ENCODE measurements at places on chromosomes 4 and X. TPM values are rescaled to one million over a fixed set of nuclear protein-coding genes. Genes with fewer than 3 reads are reported as not detected.

The HAUS7 gene
- total RNA-seq: 13.2 TPM

The MAGIX gene
- total RNA-seq: 10.8 TPM

The MCF2 gene
- not detected for total RNA-seq

- no peak for DNase-seq
Observed at GRCh38 chr4:6338175-6338950, 68.7 kb downstream of the WFS1 start.

DNA sequence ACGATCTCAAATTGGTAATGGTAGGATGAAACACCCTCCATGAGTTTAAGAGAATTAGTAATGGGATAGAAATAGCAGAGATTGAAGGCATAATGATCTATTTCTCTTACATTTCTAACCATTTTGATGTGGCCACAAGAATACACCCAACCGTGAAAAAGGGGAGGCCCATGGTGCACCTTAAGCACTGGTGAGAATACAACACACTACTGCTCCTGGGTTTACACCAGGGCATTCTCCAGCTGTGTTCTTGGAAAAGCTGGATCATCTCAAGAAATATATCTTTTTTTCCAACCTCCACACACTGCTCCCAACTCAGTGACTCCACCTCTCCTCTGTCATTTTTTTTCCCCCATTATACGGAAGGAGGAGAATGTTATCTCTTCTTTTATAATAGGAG lies 1.5 kb downstream of the QRFPR start:
- DNase-seq: no peak

GRCh38 chrX:12443534-12444098 lies 305.3 kb downstream of the FRMPD4 start:
- no peak for DNase-seq

- DNase-seq: no peak
Observed at GRCh38 chr4:72348701-72349100, 220.3 kb downstream of the ADAMTS3 start.

DNA sequence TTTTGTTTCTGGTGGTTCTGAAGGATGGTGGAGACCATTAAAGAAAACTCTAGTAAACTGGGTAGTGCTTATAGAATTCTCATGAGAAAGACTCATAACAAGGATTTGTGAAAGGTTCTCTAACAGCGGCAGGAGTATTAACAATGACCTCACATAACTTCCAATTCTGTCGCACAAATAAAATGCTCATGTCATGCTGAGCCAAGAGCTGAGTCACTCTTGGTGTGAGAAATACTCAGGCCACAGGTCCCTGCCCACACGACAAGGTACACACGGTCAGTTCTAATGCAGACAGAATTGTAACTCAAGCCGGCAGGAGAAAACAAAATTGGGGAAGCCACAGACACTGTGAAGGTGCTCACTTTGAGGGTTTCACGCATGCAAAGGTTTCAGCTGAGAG lies 34.4 kb upstream of the C4orf50 start:
- no peak for DNase-seq

DNA sequence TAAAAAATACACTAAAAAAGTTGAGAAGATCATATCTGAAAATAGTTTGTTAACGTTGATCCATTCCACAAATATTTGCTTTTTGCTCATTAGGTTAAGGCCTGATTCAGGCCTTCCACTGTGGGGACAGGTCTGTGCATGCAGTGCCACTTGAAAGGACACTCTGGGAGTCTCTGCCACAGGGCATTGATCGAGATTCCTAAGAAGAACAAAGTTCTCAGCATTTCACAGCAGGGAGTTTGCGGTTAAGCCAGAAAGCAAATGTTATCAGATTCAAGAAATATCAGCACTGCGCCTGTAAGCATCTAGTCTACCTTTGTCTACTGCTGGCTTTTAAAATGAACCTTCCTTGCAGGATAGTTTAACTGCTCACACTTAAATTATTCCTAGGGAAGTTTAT lies 62.2 kb upstream of the TNIP3 start:
- no peak for DNase-seq

DNA sequence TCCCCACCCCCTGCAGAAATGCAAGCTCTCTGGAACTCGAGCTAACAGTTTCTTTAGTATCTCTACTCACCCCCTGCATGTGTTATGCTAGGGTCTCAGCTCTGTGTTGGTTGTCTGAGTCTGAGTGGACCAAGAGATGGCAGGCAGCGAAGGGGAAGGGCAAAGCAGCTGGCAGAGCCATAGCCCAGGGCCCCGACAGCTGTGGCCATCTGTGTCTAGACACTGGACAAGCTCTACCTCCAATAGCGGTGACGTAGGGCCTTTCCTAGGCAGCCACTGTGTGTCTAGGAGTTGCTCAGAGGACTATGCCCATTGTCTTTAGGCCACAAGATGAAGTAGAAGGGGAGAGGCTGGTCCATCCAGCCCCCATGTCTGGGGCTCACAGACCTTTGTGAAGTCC lies 79.2 kb downstream of the EFNB1 start:
- no peak for DNase-seq

DNA sequence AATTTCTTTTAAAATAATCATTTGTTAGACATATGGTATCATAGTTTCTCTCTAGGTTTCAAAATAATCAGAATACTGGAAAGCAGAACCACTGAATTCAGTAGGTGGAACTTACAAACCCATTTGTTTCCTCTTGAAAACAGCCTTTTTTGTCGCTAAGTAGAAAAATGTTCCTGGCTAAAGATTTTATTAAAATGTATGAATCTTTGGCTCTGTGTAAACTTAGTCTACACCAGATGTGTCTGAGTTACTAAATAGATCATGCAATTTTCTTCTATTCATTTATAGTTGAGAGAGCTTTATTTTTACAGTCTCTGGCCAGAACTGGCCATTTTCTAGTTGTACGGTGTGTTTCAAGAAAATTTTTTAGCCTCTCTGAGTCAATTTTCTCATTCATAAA lies 1.0 kb downstream of the CYSLTR1 start:
- DNase-seq: no peak

GRCh38 chr4:117417856-117418255 lies 332.5 kb upstream of the TRAM1L1 start:
- DNase-seq: no peak

- no peak for DNase-seq
Observed at GRCh38 chr4:44425614-44426208, 22.9 kb downstream of the KCTD8 start.

GRCh38 chrX:154096140-154097002 lies 1.1 kb downstream of the MECP2 start:
- no peak for DNase-seq

DNA sequence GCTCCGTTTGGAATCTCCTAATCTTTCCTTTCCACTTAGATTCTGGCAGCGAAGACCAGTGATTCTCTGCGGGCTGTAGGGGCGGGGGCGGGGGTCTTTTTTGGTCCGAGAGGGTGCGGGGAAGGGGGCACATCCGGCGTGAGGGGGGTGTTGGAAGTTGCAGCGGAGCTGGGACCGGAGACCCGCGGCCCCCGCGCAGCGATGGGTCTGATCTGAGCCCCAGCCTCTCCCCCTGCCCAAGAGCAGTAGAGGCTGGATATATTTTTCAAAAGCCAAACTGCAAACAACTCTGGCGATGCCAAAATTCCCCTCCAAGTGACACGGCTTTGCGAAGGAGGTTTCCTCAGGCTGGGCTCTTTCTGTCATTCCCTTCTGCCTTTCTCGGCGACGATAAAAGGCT lies 355 bp downstream of the GRID2 start:
- no peak for DNase-seq

DNA sequence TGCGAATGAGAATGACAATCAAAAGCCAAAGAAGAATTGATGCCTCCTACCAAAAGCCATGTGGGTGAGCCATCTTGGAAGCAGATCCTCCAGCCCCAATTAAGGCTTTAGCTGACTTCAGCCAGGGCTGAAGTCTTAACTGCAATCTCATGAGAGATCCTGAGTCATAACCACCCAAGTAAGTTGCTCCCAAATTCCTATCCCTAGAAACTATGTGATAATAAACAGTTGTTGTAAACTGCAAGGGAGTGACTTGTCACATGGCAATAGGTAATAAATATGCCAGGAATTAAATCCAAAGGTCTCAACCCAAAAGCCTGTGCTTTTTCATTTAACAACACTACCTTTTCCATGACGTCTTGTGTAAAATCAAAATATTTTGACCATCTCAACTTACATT lies 154.2 kb upstream of the TBL1X start:
- DNase-seq: no peak

GRCh38 chrX:119885554-119886428 lies 9.9 kb upstream of the AKAP14 start:
- DNase-seq: no peak

DNA sequence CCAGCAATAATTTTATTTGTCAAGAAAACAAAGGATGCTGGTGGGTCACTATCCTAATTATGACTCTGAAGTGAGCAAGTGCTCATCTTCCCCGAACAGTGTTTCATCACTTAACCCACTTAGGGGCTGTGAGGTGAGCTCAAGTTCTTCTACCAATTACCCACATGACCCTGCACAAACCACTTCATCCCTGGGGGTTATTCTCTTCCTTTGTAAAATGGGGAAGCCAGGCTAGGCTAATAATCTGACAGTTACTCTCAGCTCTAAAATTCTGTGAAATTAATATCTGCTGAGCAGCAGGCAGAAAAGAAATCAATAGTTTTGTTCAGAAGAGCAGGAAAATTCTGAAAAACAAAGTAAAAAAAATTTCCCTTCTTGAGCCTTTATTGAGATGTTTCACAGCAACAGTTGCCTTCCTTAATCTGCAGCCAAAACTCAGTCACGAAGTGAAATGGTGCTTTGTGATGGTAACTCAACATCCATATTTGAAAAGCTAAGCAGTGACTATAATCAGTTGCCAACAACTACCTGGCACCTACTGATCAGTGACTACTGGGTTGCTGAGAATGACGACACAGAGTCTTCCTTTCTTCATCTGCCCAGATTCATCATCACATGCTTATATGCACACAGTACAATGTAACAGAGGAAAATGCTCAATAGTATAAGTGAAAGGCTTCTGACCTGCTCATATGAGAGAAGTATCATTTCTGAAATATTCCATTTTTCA lies 24.1 kb downstream of the ATP8A1 start:
- no peak for DNase-seq

- no peak for DNase-seq
Observed at GRCh38 chrX:73903941-73904340, 340.9 kb downstream of the CHIC1 start.

Measured in transverse colon (tissue), 4 donors.